ENCODE measurements at places on chromosomes 12 and 14. TPM values are rescaled to one million over a fixed set of nuclear protein-coding genes. Genes with fewer than 3 reads are reported as not detected.
A peak's percentile ranks its signal among the peaks of the same experiment; 100 is the strongest.

DNA sequence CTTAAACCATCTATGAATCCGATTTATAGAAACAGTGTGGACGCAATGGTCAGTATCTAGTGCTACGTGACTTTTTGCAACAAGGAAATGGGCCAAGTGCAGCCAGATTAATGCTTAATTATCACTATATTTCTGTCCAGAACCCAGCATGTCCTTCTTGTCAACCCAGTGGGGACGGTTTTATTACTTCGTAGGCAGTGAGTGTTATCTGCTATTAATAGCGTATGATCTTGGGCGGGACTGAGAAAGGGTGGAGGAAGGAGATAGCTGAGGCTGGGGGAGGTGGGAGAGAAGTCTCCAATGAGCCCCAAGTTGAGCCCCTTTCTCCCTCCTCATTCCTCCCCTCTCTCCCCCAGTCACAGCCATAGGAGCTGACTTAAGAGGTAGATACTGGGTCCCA is 59.7 kb upstream of the FAM222A start:
- no peak for DNase-seq

DNA sequence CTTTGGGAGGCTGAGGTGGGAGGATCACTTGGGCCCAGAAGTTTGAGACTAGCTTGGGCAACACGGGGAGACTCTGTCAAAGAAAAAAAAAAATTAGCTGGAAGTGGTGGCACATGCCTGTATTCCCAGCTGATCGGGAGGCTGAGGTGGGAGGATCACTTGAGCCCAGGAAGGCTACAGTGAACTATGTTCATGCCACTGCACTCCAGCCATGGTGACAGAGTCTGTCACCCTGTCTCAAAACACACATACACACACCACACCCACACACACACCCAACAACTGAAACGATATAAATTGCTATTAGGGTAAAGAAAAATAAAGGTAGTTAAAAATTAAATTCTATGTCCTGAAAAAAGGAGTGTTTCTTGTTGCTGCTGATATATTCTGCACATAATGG is 7.9 kb downstream of the PPP1R12A start:
- DNase-seq, result no peak

- DNase-seq, result no peak
Measured at GRCh38 chr12:65171870-65172269, 2.5 kb downstream of the LEMD3 start.

GRCh38 chr12:10301103-10301502 is 6.6 kb upstream of the KLRD1 start:
- no peak for DNase-seq

- DNase-seq, result peak; percentile 7
Measured at GRCh38 chr12:82963956-82964355, 277.2 kb downstream of the TMTC2 start.

DNA sequence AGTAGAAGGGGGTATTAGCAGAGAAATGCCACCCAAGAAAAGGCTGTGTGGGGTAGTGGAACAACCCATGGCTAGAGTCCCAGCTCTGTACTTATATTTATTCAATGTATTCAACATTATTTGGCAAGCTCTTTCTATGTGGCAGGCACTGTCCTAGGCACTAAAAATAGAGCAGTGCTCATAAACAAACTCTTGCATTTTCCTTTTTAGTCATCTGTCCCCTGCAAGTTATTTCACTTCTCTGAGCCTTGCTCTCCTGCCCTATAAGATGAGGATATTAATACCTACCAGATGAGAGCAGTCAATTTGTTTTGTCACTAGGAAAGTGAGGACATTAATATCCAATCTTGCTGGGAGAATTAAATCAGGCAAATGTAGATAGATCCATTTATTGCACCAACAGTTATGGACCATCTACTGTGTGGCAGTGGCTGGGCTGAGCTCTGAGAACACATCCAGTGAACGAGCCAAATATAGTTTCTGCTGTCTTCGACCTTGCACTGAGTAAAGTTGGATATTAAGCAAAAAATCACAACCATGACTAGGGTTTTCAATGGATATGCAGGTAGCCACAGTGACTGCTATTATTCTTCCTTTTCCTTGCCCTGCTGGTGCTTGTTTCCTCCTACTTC is 314.3 kb upstream of the TBX3 start:
- DNase-seq, result no peak

- peak; percentile 35 for DNase-seq
Measured at GRCh38 chr14:57189070-57189469, 79.6 kb downstream of the EXOC5 start.

DNA sequence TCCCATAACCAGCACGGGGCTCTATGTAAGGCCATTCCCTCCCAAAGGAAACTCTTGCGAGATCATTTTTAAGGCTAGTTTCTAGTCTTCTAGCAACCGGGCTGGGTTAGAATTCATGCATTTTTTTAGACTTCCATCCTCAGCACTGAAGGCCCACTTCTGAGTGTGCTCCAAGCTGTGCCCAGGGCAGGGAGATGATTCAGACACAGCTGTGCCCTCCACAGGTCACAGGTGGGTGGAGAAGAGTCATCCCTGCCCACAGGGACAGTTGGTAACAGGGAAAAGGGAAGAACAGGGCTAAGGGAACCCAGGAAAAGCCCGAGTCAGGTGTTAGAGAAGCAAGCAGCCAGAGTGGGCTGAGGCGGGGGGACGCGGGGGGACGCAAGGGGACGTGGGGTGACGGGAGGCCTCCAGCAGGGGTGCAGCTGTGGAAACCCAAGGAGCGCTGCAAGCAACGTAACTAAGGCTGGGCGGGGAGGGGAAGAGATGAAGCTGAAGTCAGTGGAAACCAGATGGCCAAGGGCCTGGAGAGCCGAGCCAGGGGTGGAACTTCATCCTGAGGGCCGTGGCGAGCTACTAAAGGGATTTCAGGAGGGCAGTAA is 27.2 kb upstream of the PPP2R5C start:
- DNase-seq, result no peak

DNA sequence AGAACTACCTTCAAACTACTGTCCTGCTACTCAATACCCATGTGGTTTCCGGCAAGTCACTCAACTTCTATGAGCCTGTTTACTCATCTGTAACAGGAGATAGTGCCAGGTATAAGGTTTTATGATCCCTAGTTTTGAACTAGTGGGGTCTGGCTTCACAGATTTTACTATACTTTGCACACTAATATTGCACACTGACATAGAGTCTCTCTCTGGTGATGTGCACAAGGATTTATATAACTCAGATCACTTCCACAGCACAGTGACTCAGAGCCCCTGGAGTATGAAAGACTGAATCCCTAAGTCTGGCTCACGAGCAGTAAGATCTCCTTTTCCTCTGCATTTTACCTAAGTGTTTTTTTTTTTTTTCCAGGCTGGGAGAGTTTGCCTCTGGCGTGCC is 69.7 kb upstream of the SLC38A2 start:
- DNase-seq, result no peak

DNA sequence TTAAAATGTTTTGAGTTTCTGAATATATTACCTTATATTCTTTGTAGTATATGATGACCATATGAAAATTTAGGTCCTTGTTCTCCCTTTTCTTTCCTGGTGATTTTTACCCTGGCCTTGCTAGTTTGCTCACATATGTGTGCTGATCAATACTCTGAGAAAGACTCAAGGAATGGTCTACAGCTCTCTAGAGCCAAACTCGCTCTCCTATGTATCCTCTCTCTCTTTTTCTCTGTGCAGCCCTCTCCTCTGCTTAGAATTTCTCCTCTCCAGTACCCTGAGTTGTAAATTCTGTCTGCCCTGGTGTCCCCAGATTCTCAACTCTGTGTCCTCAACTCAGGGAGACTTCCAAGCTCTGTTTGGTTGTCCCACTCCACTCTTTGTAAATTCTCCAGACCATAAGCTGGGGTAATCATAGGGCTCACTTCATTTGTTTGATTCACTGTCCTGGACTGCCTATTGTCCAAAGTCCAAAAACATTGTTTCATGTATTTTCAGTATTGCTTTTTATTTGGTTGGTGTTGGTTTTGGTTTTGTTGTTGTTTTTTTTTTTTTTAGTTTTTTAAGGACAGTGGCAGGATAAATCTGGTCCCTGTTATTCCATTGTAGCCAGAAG is 41.0 kb downstream of the FOXA1 start:
- no peak for DNase-seq

GRCh38 chr12:94644141-94644979 is 6.0 kb downstream of the TMCC3 start:
- DNase-seq, result peak; percentile 52

- no peak for DNase-seq
Measured at GRCh38 chr14:67483579-67484285, 4.8 kb downstream of the TMEM229B start.

DNA sequence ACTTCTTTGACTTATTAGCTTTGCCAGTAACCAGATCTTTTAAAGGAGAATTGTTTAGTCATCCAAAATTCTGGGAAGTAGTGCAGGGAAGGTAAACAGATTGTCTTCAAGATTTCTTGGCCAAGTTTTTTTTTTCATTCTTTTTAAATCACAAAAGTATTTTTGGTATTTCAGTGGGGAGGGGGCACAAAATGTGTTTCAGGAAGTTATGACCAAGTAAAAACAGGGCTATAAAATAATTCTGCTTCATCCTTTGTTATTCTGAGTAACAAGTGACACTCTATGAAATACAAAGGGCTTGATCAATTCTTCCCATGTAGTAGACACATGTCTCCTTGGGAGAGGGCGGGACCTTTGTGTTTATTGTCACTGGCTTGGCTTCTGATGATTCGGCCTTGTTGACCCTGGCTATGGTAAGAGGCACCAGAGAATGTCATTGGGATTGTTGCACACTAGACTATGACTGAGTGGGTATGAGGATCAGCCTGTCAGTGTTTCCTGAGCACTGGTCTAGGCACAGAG is 55.4 kb downstream of the SUSD6 start:
- DNase-seq, result no peak

DNA sequence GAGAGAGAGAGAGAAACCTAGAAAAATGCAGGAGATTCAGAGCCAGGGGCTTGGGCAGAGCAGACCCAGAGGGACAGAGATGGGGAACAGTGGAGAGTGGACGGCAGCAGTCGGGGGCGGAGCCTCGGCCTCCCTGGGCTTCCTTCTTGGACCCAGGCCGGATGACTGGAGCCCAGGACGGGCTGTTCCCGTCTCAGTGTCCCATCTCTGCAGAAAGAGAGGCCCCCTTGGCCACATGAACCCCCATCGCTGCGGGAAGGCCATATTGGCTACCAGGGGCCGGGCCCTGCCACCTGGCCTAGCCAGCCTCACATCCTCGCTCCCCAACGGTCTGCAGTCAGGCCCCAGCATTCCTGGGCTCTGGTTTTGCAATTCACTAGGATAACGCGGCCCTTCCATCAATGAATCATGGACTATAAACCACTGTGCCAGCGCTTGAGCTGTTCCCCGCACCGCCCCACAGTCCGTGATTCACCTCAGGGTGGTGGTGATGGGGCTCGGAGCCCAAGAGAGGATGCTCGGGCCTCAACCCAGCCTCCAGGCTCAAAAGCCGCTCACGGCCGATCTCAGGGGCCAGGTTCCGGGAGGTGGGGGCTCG is 116.5 kb downstream of the RFLNA start:
- DNase-seq, result no peak

GRCh38 chr14:29627137-29627536 is 300.5 kb downstream of the PRKD1 start:
- no peak for DNase-seq

GRCh38 chr14:38073641-38074040 is 134.1 kb upstream of the SSTR1 start:
- no peak for DNase-seq

- DNase-seq, result no peak
Measured at GRCh38 chr14:64391986-64392385, 3.8 kb downstream of the MTHFD1 start.

Gene KCNJ8
- polyA plus RNA-seq, result 15.3 TPM

Gene DIO3
- 0.26 TPM for polyA plus RNA-seq

Gene SERPINA12
- not detected for polyA plus RNA-seq

Gene RTL1
- polyA plus RNA-seq, result 0.09 TPM

Gene SYCP3
- polyA plus RNA-seq, result 1.2 TPM

Gene SLC17A8
- polyA plus RNA-seq, result 2.2 TPM

Gene REP15
- 3.2 TPM for polyA plus RNA-seq

Data from left lung (tissue), 14 donors.